ENCODE measurements at places on chromosomes 16 and 17. TPM values are rescaled to one million over a fixed set of nuclear protein-coding genes. Genes with fewer than 3 reads are reported as not detected.

GRCh38 chr16:7390974-7391373, 58.3 kb downstream of the RBFOX1 start:
- DNase-seq, result no peak

ZG16 gene
- 758 TPM for total RNA-seq

SLC6A2 gene
- 0.16 TPM for total RNA-seq

- no peak for DNase-seq
Measured at GRCh38 chr16:71352466-71352865, 6.1 kb upstream of the CALB2 start.

SOCS7 gene
- 15.3 TPM for total RNA-seq

- no peak for DNase-seq
Measured at GRCh38 chr17:71748872-71749271, 371.9 kb upstream of the SOX9 start.

- DNase-seq, result no peak
Measured at GRCh38 chr17:49108318-49108717, 24.3 kb upstream of the B4GALNT2 start.

- DNase-seq, result no peak
Measured at GRCh38 chr17:34154961-34155730, 99.9 kb upstream of the CCL2 start.

GRCh38 chr17:37742762-37743611, 1.9 kb downstream of the HNF1B start:
- no peak for DNase-seq

DNA sequence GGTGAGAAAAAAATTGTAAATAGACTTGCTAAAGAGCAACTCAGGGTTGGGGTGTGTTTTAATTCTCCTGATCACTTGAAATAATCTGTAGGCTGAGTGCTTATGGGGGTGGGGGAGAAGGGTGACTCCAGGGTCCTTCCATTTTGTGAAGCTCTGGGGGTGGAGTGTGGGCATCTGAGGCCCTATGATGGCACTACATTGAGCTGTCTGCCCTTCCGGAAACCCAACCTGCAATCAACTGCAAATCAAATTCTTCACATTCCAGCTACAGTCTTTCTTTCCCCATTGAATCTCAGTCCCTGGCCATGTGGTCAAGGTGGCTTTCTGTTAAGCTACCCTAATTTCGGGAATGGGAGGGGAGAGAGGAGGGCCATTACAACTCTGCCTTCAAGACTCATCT, 6.0 kb upstream of the CDC6 start:
- DNase-seq, result no peak

DNA sequence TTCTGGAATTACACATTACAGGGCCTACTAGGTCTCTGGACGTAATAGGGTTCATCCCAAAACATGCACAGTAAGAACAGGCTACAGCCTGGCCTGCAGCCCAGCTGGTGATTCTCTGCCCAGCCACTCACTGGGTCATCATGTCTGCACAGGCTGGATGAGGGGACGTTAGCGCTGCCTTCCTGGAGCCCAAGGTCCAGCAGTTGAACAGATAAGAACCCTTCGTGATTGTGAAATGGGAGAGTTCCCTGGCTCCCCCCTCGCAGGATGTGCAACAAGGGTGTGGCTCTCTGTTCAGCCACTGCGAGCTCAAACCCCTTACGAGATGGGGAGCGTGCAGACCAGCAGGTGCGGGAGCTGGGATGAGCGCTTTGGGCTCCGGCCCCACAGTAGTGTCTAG, 200.0 kb upstream of the CDH5 start:
- DNase-seq, result no peak

MNT gene
- total RNA-seq, result 20.7 TPM

GRCh38 chr16:64627288-64627687, 494.6 kb downstream of the CDH11 start:
- DNase-seq, result no peak

- DNase-seq, result no peak
Measured at GRCh38 chr16:4048481-4048880, 67.8 kb downstream of the ADCY9 start.

GRCh38 chr17:50508573-50509460, 578 bp downstream of the MYCBPAP start:
- DNase-seq, result no peak

DNA sequence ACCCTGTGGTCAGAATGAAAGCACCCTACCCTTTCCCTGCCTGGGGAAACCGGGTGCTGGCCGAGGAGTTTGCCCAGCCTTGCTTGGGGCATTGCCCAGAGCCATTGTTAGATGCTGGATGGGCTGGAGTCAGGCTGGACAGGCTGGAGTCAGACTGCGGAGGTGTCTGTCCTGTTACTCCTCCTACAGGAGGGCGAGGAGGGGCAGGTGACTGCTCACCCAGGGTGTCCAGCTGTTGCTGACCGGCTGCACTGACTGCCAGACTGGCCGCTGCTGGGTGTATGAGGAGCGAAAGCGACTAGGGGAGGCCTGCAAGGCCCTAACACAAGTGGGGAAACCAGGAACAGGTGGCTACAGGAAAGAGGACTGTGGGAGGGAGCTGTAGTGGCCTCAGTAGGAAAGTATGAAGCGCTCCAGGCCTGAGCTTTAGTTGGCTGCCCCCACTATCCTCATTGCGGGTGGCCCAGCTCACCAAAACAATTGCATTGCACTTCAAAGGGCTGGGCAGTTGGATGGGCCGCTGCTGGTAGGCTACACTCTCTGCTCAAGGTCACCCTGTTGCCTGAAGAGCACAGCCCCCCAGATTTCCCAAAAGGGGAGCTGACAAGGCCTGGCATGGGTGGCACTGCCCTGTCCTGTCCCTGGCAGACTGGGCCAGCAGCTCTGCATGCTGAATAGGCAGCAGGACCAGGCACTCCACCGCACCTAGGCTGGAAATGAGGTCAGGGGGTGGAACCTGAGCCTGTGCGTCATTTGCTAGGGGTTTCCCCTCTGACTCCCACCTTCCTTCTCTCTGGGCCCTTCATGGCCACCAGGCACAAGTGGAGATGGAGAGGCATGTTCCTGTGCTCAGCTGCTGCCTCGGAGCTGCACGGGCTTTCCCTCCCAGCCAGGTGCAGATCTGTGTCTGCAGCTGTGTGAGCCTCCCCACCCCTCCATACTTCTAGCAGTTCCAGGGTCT, 18.4 kb downstream of the LDHD start:
- no peak for DNase-seq

C1QTNF8 gene
- not detected for total RNA-seq

Measured in colonic mucosa (tissue), 4 donors.